Endothelial cell (in vitro differentiated cells): ENCODE measurements at places on chromosomes 11 and 22. TPM values are rescaled to one million over a fixed set of nuclear protein-coding genes. Genes with fewer than 3 reads are reported as not detected.
A peak's percentile ranks its signal among the peaks of the same experiment; 100 is the strongest.

TPH1 gene
- total RNA-seq, result 0.38 TPM

- H3K27me3 ChIP-seq, result no peaks in the 10 kb centered on the region
- H3K36me3 ChIP-seq, result no peaks in the 10 kb centered on the region
- no peak for DNase-seq
Observed at GRCh38 chr11:4672470-4672869, 25.2 kb downstream of the OR51E2 start.

GRCh38 chr11:114340311-114341131, 44.3 kb downstream of the NNMT start:
- peak; percentile 39 for DNase-seq
- no peaks in the 10 kb centered on the region for H3K36me3 ChIP-seq
- no peak overlapping the region for H3K4me3 ChIP-seq

ASRGL1 gene
- 9.3 TPM for total RNA-seq

CHST1 gene
- total RNA-seq, result 275 TPM

DNA sequence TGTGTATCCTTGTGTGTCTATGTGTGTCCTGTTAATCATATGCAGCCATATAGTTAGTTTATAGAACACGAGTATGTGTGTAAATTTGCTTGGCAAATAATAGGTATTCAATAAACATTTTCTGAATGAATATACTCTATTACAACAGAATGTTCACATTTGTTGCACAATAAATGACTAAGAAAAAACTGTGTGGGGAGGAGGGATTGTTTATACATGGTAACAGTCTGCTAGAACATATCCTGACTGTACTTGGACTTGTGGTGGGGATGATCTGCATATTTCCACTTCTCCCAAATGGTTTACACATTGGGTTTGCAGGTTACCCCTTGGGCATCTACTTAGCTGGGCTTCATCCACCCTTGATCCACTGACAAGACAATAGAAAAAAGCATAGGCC, 194.6 kb downstream of the INSC start:
- no peak overlapping the region for H3K27ac ChIP-seq
- no peaks in the 10 kb centered on the region for H3K4me1 ChIP-seq
- H3K36me3 ChIP-seq, result no peaks in the 10 kb centered on the region

- peaks cover 12% of the 10 kb centered on the region for H3K27me3 ChIP-seq
- H3K4me3 ChIP-seq, result no peak overlapping the region
- H3K4me1 ChIP-seq, result peaks cover 5% of the 10 kb centered on the region
- no peak overlapping the region for H3K27ac ChIP-seq
Observed at GRCh38 chr22:20015971-20016733, 471 bp downstream of the ARVCF start.
